ENCODE measurements at places on chromosomes 11 and 22.
A peak's percentile ranks its signal among the peaks of the same experiment; 100 is the strongest.

- peak; percentile 78 for DNase-seq
Observed at GRCh38 chr22:37566903-37567798, 6.9 kb downstream of the CDC42EP1 start.

- DNase-seq, result no peak
Observed at GRCh38 chr11:132579634-132580327, 952.5 kb downstream of the OPCML start.

GRCh38 chr11:44674809-44675208 is 52.0 kb upstream of the TSPAN18 start:
- no peak for DNase-seq

DNA sequence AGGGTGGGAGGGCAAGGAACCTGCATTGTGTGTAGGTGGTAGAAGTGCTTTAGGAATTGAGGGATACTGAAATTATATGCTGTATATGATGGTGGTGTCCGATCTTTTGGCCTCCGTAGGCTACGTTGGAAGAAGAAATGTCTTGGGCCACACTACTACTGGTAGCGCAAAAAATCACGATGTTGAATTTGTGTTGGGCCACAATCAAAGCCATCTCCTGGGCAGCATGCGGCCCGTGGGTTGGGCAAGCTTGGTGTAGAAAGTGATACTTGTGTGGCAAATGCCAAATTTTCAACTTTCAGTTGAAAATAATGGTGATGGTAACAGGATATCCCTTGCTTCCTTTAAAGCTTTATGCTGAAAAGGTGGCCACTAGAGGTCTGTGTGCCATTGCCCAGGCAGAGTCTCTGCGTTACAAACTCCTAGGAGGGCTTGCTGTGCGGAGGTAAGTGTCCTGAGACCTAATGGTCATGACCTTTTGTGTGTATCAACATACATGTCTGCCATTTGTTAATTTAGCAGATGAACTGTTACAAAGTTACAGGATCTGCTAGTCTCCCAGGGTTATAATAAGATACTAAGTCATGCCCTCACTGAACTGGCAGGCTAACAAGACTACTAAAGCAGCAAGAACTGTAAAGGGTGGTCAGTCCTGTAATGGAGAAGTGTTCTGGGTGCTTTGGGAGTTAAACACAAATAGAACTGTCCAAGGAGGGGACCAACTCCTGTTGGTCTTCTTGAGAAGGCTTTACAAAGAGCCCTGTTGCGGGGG is 2.9 kb downstream of the RPS3 start:
- no peak for DNase-seq

DNA sequence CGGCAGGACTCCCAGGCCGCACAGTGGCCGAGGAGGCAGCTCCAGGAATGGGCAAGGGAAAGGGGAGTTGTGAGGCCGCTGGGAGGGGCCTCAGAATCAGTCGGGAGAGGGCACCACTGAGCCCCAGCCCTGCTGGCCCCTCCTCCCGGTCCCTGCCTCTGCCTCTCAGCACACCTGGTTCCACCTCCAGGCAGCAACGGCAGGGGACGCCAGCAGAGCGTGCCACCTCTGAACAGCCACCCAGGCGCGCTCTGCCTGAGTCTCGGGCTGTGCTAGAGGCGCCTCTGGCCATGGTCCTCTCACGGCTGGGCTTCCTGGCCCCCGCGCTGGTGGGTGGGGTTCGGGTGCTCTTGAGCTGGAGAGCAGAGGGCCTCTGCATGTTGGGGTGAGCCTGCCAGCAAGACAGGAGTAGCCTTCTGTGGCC is 33.0 kb downstream of the MOB2 start:
- no peak for DNase-seq

DNA sequence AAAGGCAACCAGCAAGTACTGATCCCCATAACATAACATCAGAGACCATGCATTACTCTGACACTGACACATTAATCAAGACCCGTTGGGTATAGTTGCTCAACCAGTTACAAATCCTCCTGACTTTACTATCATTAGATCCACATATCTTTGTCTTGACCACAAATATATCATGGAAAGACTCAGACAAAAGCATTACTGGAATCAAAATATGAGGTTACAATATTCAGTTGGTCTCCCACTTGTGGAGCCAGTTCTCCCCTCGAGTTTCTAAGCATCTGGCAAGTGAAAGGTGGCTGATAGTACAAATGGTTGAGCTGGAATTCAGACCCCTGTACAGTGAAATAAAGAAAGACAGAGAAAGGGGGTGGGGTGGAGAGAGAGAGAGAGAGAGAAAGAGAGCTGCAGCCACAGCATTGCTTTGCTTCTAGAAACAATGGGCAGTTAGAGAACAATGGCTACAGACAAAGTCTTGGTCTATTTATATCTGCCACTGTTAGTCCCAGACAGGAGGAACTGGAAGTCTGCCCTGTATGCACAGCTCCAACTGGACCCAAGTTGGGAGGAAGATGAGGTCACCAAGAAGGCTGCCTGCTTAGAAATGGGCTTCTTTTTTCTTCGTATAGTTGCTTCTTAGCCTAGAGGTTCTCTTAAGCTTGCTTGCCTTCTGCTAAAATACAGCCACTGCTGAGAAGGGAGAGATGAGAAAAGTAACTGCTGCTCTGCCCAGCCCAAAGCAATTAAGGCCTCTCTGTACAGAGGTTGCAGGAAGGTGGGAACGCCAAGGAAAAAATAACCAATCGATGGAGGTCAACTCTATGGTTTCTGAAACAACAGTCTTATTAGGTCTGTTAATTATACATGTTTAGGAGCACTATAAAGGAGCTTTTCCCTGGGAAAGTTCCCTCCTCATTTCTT is 85.5 kb downstream of the ETS1 start:
- DNase-seq, result peak; percentile 75

DNA sequence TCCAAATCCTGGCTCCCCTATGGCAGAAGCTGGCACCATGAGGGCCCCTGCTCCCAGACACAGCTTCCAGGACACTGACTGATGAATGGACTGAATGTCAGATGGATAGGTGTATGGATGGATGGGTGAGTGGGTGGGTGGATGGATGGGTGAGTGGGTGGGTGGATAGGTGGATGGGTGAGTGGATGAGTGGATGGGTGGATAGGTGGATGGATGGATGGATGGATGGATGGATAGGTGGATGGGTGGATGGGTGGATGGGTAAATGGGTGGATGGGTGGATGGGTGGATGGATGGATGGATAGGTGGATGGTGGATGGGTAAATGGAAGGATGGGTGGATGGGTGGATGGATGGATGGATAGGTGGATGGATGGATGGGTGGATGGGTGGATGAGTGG is 4.3 kb downstream of the FGF3 start:
- DNase-seq, result no peak

- DNase-seq, result no peak
Observed at GRCh38 chr11:95296621-95297025, 65.6 kb upstream of the SESN3 start.

GRCh38 chr11:117917591-117918151 is 11.5 kb downstream of the TMPRSS13 start:
- DNase-seq, result no peak

DNA sequence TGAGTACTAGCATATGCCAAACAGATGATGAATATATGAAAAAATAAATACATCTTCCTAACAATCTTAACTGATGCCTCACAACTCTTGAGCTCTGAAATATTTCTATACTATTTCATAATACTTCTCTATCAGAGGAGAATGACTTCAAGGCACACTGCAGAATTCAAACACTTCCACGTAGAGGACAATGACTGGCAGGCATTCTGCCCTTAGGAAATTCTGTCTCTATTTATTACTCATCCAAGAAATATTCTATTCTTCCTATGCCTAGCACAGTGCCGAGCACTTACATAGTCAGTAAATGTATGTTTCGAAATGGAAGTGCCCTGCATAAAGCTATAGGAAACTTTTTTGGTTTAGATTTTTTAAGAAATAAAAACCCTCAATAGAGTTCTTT is 809.1 kb downstream of the DLG2 start:
- DNase-seq, result no peak

- DNase-seq, result no peak
Observed at GRCh38 chr11:46535688-46536087, 58.1 kb downstream of the AMBRA1 start.

GRCh38 chr11:34194576-34195335 is 89.3 kb downstream of the NAT10 start:
- DNase-seq, result no peak

GRCh38 chr11:71914617-71915189 is 13.7 kb downstream of the XNDC1N start:
- DNase-seq, result no peak

GRCh38 chr22:19636696-19637407 is 77.5 kb upstream of the SEPTIN5 start:
- DNase-seq, result no peak

DNA sequence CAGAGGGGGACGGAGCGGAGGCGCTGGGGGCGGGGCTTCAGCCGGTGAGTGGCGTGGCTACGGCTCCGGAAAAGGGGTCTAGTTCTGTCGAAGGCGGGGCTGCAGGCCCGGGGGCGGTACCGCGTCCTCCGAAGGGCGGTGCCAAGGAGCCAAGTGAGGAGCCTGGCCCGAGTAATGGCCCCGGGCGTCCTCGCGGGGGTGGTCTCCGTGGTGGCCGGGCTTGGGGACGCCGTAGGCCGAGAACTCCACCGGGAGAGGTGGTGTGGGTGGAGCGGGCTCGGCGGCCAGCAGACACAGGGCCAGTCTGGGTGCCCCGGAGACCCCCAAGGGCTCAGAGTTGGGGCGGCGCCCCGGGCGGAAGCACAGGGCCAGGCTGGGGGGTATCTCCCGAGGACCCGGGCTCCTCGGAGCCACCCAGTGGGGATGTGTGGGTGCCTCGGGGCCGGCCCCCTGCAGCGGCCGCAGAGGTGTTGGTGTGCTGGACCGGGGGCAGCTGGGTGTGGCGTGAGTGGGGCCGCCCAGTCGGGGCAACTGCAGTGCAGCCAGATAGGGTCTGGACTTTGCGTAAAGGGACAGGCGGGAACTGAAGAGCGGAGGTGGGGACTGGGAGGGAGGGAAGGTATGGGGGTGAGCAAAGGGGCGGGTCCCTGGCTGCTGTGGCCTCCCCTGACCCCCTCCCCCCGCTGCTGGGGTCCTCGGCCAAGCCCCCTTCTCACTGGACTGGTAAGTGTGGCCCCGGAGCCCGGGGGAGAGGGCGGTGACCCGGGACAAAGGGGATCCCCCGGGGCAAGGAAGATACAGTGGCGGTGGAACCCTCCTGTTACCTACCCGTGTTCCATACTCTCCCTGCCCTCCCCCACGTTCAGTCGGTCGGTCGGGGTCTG is 838 bp downstream of the FKBP2 start:
- DNase-seq, result peak; percentile 100

Measured in heart left ventricle (tissue), 16 donors.